ENCODE measurements at places on chromosomes 13 and 19.

GRCh38 chr13:25110956-25111584, 15.1 kb downstream of the PABPC3 start:
- no peak for DNase-seq

DNA sequence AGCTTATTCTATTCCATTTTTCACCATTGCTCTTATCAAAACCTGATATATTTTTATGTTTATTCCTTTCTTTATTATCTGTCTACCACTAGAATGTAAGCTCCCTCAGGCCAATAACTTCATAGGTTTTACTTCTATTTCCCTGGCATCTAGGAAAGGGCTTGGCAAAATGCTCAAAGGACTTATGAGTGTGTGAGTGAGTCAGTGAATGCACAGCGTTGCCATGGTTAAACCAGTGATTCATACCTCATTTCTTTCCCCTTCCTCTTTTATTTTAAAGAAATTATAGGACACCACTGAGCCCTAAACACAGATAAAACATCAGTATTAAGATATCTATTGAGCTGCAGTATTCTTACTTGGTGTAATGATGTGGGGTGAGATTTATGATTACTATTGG, 162.1 kb downstream of the GPC6 start:
- no peak for DNase-seq

- DNase-seq, result peak; percentile 2
These were observed 41.3 kb downstream of the FLT3 start for GRCh38 chr13:28058866-28059613.

GRCh38 chr19:29812881-29813275, 1.1 kb downstream of the CCNE1 start:
- DNase-seq, result no peak

DNA sequence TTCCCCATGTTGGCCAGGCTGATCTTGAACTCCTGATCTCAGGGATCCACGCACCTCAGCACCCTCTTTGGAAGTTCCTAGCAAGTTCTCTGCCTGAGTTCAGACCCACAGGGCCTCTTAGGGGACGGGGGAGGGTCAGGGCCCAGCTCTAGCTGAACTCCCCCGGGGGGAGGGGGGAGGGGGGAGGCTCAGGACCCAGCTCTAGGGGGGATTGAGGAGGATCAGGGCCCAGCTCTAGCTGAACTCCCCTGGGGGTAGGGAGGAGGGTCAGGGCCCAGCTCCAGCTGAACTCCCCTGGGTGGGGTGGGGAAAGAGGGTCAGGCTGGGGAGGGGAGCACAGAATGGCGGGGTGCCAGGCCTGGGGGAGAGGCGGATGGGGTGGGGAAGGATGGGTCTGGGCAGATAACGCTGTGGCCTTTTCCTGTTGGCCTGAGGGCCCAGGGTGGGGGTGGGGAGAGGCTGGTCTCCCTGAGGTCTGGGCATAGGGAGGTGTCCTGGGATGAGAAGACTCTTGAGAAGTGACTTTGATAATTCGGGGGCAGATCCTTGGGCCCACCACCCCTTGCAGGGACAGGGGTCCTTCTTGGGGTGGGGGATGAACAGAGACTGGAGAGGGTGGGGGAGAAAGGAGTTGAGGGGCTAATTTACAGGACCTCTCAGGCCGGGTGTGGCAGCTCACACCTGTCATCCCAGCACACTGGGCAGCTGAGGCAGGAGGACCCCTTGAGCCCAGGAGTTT, 5.5 kb upstream of the PTBP1 start:
- no peak for DNase-seq

Measured in activated CD8-positive, alpha-beta memory T cell treated with anti-CD3 and anti-CD28 coated beads for 4 hours (primary cell).